ENCODE measurements at places on chromosomes 5 and 9.

- no peak for DNase-seq
Observed at GRCh38 chr5:19713740-19714139, 274.3 kb downstream of the CDH18 start.

DNA sequence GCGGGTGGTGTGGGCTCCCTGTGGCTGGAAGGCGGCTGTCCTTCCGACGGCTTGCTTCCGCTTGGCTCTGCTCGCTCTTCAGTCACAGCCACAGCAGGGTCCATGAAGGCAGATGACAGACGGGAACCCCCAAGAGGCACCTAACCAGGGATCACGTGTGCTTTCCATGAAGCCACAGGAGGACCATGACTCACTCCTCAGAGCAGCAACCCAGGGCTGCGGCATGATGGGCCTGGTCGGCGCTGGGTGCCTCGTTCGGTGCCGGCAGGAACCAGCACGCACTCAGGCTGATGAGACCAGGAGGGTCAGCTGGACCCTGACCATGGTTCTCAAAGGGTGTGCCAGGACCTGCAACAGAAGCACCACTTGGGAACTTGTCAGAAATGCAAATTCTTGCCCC, 32.8 kb upstream of the MED10 start:
- DNase-seq: no peak

GRCh38 chr9:107430071-107430470, 59.5 kb downstream of the KLF4 start:
- no peak for DNase-seq

- no peak for DNase-seq
Observed at GRCh38 chr9:95379630-95380029, 62.1 kb upstream of the FANCC start.

DNA sequence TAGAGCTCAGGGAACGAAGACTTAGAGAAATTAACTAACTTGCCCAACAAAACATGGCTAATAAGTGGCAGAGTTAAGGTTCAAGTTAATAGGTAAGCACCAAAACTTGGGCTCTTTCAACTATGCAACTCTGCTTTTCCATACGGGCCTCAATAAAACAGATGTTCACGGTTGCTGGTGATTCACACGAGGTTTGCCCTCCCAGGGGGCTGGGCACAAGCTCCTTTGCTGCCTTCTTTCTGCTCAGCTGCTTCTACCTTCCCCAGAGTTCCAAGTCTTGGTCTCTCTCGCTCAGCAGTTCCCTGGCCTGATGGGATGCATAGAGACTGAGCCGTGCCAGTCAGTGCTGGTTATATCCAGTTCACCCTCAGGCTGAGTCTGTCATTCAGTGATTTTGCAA, 217.9 kb downstream of the SREK1 start:
- DNase-seq: no peak

GRCh38 chr5:146060221-146060585, 45.2 kb downstream of the PLAC8L1 start:
- no peak for DNase-seq

- DNase-seq: no peak
Observed at GRCh38 chr9:93890436-93890935, 64.7 kb downstream of the BARX1 start.

Data from HFF-Myc (cell line).